ENCODE measurements at places on chromosomes 12 and 14.

GRCh38 chr12:42639556-42639955, 50.0 kb upstream of the PRICKLE1 start:
- no peak for DNase-seq

DNA sequence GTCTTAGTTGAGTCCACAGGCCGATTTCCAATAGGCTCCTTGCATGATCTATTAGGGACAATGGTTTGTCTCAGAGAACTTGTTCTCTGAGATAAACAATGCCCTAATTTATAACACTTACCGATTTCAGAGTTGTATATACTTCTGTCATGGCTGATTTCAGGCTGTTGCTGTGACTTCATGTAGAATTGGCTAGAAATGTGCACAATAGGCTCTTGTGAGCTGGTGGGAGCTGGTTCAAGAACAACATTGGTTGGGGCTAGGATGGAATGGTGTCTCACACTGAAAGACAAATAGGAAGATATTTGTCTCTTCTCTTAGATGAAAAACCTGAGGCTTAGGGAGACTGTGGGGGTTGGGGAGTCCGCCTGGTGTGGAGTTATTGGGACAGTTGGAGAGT, 6.7 kb upstream of the KRT86 start:
- no peak for DNase-seq

DNA sequence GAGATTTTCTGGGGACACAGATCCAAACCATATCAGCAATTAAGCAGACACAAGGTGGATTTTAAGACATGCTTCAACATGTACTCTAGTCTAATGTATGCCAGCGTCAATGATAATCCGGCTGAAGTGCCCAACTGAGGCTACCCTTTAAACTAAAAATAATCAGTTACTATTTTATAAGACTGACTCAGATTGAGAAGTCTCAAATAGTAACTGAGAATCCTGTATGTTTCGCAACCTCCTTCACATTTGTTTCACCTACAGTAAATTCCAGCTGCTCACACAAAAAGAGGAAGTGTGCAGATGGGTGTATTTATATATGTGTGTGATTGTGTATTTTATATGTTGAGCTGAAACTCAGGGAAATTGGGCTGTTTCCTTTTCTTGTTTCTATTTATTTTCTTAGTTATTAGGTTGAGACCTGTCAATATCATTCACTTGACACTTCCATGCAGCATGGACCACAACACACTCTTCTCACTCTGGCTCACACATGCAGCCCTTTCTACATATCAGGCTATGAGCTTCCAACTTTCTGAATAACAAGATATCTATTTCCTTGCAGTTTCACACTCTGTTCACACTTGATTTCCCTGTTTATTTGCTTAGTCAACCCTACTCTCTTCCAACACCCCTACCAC, 1224.9 kb upstream of the TMEM132C start:
- DNase-seq = no peak

DNA sequence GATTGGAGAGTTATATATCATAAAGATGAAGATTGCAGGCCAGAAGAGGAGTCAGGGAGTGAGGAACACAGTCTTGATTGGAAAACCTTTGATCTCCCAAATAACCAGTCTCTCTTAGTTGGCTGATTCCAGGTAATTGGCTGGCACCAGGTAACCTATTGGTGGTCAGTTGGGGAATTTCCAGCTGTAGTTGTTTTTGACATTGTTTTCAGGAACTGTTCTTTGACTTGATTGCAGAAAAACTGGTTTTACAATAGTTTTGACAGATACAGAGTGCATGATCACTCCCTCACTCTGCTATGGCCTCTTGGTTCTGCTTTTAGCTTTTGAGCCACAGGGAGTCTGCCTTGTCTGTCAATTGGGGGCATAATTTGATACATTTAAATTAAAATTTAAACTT, 71.6 kb downstream of the ZNF641 start:
- DNase-seq = no peak

DNA sequence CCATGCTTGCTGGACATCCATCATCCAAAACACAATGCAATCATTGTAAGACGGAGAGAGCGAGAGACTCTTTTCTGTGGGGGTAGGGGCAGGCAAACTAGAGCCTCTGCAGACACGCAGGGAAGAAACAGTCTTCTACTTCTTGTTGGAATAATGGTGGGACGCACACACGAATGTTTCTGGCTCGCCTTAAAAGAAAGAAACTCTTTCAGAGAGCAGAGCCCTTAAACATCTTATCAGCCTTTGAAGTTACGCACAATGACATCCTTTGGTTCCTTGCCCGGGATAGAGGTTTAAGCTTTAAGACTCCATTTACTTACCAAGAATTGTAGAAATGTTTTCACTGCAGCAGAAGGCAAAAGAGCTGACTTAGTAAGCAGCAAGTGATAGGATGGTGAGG, 133.8 kb upstream of the FOXN3 start:
- DNase-seq = no peak

GRCh38 chr12:66013224-66013623, 117.3 kb downstream of the LLPH start:
- DNase-seq = no peak

DNA sequence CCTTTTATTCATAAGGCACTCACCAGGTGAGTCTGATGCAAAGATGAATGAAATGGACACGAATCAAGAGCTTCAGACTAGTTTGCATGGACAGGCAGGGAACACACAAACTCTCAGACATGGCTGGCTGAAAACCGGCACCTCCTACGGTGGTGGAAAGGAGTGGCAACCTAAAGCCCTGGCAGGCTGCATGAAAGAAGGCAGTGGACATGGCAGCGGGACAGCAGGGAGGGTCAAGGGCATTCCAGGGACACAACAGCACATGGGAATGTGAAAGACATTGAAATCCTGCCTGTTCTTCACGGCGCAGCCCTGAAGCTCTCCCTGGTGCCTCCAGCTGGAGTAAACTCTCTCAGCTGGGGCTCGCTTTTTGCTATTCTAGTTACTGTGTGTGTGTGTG, 16.6 kb upstream of the LRTM2 start:
- DNase-seq = no peak

- DNase-seq = no peak
Observed at GRCh38 chr14:67537736-67538135, 4.6 kb downstream of the PLEKHH1 start.

GRCh38 chr12:26077915-26078702, 46.7 kb downstream of the BHLHE41 start:
- no peak for DNase-seq

- no peak for DNase-seq
Observed at GRCh38 chr14:42804141-42804540, 1197.5 kb downstream of the LRFN5 start.

- DNase-seq = no peak
Observed at GRCh38 chr14:38122241-38122640, 85.5 kb upstream of the SSTR1 start.

- DNase-seq = no peak
Observed at GRCh38 chr14:68473794-68474193, 319.1 kb downstream of the ZFP36L1 start.

DNA sequence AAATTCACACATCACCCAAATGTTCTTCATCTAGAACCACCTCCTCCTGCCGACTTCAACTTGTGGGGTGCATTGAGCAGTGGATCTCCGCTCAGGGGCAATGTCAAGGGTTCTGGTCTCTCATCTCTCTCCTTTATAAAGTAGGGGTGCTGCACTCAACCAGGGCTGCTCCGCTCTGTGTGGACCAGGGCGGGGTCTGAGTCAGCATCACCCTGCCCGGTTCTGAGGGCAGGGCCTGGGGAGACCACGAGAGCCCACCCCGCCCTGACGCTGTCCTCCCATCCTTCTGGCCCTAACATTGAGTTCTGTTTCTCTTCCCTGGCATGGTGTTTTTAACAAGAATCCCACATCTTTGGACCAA, 311.6 kb upstream of the DIO3 start:
- DNase-seq = no peak

GRCh38 chr12:118332511-118332910, 40.2 kb downstream of the TAOK3 start:
- no peak for DNase-seq

DNA sequence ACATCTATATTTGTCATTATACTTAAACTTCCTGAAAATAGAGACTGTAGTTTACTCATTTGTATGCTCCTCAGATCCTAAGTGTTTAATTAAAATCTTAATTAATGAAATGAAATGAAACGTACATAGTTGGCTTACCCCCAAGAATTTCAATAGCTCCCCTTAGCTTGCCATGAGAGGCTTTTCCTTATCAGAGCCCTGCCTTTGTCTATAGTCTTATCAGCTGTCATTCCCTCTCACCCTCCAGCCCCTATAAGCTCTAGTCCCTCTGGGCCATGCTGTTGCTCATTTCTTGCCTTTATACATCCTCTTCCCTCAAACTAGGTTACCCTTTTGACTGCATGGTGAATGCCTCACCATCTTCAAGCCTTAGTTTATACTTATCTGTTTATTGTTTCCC, 1.1 kb upstream of the RTRAF start:
- no peak for DNase-seq

- no peak for DNase-seq
Observed at GRCh38 chr12:46209170-46209569, 59.7 kb downstream of the SLC38A1 start.

DNA sequence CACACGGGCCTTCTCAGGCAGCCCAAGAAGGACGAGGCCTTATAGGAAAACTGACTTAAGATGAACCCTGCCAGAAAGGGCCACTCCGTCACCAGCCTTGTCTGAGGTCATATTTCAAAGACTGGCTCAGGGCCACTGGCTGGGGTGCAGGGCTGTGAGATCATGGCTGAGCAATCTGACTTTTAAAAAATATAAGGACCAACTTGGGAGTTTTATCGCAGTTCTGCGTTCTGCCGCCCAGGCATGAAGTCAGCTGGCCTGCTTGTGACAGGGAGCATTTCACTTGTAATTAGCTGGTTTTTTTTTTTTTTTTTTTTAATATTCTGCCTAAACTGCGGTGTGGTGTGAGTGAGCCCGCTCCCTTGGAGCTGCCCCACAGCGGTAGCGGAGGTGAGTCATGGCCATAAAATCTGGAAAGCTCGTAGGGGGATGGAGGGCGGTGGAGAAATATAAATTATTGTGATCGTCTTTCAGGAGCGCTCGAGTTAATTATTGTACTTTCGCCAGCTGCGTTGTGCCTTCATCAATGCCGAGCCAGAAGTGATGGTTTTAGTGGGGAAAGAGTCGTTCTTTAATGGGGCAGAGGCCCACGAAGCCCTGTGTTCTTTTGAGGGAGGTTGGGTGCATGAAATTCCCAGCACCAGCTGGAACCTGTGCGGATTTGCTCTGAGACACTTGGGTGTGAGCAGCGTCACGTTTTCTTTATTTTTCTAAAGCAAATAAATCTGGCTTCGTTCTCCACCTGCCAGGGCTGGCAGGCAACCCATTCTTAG, 231.9 kb downstream of the C12orf75 start:
- DNase-seq = no peak

DNA sequence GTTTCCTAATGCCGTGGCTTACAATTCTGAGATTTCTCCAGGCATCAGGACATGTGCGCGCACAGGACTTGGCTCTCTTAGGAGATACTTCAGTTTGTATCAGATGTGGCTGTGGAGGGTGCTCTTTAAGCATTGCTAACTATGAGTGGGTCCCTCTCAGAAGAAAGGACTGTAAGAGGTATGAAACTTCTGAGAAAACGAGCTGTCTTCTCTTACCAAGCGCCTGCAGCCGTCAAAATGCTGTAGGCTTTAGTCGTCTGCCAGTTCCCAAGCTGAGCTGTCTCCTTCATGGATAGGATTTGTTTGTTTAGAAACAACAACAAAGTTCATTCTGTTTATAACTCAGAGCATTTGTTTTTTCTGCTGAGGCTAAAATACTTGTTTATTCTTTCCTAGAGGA, 16.1 kb upstream of the MANSC4 start:
- no peak for DNase-seq

DNA sequence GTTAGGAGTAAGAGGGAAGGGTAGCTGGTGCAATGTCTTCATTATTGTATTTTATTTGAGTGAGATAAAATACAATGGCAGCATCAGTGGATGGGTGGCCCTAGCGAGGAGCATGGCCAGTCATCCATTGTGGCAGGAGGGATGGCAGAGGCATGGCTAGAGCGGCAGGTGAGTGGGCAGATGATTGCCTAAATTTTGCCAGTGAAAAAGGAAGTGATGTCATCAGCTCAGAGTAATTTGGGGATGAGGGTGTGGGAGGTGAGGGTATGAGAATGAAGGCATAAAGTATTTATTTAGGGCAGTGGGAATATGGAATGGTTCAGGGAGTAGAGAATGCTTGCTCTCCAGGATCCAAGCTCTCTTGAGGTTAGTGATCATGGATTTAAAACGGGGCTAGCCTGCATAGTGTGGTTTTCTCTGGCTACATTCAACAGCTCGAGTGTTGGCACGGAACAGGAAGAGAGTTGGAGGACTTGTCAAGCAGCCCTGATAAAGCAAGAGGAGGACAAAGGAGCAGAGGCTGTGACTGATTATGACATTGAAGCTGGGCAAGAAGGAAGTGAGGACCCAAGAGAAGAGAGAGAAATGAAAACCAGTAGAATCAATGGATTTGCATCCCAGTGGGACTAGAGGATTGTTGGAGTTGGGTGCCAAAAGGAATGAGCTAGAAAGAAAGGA, 18.7 kb upstream of the SERPINA6 start:
- DNase-seq = no peak

DNA sequence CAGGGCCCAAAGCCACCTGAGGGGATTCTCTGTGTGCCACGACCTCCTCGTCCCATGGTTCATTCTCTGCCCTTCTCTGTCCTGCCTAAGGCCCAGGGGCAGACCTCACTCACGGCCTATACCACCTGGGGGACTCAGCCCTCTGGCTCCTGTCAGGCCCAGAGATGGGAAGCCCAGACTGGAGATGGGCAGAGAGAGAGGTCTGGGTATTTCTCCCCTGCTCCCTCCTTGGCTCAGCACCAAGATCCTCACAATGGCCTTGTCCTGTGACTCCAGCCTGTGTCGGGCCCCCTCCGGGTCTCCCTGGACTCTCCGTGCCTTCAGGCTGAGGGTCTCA, 46.9 kb upstream of the BCL11B start:
- DNase-seq = no peak

GRCh38 chr14:36520601-36521525, 831 bp upstream of the NKX2-1 start:
- DNase-seq = no peak

- no peak for DNase-seq
Observed at GRCh38 chr12:122830517-122831214, 4.6 kb upstream of the HIP1R start.

DNA sequence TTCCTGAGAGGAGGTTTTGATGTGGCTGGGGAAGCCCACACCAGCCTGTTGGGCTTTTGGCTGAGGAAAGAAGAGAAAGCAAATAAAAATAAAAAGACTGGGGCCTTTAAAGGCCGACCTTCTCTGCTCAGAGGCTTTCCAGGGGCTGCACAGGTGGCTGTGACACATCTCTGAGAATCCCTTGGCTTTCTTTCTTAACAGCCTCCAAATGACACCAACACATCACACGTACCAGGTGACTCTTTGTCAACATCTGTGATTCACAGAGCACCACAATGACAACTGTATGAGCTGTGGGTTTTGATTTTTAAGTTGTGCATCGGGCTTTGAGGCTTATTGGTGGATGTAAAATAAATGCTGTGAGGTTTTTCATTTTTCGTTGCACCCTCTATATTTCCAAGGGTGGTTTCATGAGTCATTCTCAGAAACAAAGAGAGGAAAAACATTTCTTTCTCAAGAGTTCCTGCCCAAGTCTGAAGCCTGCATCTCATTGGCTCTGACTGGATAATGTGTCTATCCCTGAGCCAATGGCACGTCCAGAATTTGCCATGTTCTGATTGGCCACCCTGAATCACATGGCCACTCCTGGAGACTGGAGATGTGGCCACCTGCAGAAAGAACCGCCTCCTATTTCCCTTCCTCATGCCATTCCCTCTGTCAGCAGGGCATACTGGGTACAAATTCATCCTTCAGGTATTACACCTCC, 349.0 kb downstream of the GLT1D1 start:
- DNase-seq = no peak

GRCh38 chr12:94207849-94208621, 59.7 kb downstream of the PLXNC1 start:
- peak; percentile 13 for DNase-seq

- DNase-seq = no peak
Observed at GRCh38 chr12:53173085-53173715, 7.3 kb upstream of the ZNF740 start.
